ENCODE measurements at places on chromosomes 1 and 21.

DNA sequence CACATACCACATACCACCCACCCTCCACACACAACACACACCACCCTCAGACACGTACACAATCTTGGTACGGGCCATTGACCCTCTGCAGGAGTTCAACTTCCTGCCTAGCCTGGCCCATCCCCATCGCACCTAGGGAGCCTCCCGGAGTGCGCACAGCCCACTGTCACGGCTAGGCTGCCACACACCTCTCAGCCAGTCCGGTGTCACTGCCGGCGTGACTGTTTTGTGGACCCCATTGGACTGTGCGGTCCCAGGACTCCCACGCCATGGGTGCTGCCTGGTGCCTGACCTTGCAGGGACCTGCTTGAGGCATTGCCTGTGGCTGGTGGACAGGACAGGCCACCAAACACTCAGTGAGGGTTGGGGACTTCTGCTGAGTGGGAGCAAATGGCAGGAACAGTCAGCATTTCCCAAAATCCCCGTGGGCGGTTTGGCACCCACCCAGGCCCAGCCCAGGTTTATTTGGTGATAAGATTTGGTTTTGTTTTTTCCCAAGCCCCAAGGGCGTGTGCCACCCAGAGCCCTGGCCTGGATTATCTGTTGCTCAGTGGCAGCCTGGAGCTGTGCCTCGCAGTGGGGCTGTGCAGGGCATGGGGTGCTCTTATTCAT lies 27.7 kb downstream of the RAB7B start:
- no peak for DNase-seq

DNA sequence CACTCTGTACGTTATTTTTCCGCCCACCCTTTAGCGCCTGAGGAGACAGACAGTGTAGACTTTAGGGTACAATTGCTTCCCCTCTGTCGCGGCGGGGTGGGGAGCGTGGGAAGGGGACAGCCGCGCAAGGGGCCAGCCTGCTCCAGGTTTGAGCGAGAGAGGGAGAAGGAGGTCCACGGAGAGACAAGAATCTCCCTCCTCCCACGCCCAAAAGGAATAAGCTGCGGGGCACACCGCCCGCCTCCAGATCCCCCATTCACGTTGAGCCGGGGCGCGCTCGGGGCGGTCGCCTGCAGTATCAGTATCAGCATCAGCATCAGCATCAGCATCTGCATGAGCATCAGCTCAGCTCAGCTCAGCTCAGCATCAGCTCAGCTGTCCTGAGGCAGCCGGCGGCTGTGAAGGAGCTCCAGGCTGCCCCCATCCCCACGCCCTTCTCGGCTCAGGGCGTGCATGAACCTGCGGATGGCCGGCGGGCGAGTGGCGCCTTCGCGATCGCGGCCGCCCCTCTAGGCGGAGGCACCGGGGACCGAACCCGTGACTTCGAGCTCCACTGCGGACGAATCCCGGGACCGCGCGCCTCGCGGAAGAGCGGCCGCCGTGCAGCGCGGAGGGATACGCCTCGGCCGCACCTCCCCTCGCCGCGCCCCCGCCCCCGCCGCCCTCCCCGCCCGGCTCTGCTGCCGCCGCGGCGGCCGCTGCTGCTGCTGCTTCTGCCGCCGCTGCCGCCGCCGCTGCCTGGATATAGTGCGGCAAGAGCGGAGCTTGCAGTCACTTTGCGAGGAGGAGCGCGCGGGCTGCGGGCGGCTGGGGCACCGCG lies at the start of gene NCAM2:
Gene NCAM2 (plus strand): TSS at position 774 of the 820 bp plus-strand sequence.
- peak; percentile 55 for DNase-seq

DNA sequence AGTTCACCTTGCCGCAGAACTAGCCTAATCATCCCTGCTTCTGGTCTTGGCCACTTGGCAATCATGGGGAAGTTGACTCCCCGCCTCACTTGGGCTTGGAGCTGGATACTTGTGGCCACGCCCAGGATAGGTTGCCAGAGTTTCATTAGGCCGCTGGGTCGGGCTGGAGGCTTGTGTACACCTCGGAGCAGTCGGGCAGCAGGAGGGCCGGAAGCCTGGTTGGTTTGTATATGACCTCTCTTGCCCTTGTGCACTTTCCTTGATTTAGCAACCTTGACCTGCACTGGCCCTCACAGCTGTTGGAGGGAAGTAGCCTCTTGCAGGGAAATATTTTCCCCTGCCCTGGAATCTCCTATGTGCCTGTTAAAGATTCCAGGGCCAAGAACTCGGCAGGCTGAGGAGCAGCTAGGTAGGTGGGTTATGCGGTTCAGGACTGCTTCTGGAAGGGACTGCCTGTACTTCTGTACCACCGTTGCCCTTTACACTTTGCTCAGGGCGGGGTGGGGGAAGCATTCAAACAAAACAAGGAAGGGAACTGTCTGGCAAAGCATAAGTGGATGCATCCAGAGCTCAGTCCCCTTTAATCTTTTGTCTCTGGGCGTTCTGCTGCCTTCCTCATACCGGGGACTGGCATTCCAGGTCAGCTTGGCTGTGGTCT lies 83.5 kb downstream of the UCK2 start:
- DNase-seq: no peak

DNA sequence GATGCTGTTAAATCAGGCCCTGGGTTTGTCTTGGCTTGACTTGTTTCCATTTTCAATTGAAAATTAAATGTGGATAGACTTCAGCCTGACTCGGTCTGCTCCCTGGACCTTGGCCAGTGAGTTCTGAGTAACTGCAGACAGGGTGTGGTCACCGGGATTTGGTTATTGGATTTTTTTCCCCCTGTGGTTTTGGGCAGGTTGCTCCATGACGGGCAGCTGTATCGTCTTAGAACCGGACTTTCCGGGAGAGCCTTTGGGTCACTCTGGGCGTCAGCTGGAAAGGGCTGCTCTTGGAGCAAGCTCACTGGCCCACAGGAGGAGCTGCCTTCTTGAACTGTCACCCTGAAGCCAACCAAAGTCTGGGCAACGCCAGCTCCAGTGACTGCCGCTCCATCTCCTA lies 75.0 kb downstream of the CLIC6 start:
- DNase-seq: no peak

DNA sequence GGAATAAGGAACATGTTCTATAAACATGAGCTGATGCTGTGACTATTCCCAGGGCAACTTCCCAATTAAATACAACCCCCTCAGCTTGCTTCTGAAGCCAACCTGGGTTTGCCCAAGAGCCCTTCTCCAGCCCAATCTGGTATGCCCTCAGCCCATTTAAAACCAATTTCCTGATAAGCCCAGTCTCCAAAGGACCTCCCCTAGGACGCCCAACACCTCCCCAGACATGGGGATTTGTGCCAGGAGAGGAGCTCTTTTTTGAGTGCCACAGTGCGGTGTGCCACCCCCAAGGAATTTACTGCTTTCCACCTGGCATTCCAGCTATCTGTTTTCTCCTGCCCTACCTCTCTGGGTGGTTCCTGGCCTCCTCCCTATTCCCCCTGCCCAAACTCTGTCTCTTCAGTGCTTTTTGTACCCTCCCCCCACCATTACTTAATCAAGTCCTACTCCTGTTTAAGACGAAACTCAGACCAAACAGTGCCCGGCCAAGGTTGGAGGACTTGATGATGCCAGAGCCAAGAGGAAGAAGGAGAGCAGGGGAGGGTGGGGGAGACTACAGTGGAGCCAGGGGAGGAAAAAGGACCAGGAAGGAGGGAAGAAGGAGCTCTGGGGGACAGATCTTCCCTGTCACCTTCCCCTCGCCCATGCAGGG lies 11.4 kb upstream of the EFNA1 start:
- no peak for DNase-seq

GRCh38 chr1:213171711-213172110 lies 120.7 kb downstream of the RPS6KC1 start:
- DNase-seq: no peak

GRCh38 chr21:44691686-44692085 lies 5.3 kb upstream of the KRTAP10-12 start:
- DNase-seq: no peak

DNA sequence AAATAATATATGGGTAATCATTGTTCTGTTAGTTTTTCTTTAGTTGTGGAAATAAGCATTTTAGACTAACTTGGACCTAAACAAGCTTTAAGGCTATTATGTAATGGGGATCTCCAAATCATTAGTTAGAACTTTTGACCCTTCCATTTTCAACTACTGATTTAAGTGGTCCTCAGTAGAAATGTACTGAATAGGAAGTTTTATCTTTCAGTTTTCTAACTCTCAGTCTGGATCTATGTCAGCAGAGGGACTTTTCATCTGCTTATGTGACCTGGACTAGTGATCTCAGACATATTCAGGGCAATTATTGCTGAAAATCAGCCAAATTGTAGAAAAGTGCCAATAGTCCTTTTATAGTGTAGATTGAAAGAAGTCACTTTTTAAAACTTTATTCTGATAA lies 56.0 kb downstream of the SASS6 start:
- DNase-seq: no peak

DNA sequence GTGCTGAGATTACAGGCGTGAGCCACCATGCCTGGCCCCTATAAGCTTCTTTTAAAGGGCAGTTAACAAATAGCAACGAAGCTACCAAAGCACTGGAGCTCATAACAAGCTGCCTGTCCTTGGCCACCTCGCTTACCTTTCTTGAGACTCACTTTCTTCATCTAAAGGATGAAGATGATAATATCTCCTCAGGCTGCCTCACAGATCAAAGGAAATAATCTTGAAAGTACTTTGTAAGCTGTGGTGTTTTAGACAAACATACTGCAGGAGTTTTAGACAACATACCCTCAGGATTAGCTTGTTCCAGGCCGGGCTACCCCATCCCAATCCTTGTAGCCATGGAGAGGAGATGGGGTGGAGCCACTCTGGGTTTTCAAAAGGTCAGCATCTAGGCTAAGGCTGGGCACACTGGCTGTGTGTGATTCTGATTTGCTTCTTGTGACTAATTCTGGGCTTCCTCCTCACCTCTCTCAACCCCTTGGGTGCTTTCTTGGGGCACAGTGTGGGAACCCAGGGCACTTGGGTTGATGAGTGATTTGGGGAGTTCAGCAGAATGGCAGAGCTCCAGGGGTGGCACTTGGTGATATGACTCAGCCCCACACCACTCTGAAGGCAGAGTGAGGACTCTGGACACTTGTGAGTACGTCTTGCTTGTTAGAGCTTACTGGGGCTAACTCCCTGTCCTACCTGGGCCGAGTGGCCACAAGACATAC lies 5.2 kb downstream of the GPR25 start:
- no peak for DNase-seq

- peak; percentile 7 for DNase-seq
Measured at GRCh38 chr1:248404024-248404423, 1.2 kb downstream of the OR2T1 start.

DNA sequence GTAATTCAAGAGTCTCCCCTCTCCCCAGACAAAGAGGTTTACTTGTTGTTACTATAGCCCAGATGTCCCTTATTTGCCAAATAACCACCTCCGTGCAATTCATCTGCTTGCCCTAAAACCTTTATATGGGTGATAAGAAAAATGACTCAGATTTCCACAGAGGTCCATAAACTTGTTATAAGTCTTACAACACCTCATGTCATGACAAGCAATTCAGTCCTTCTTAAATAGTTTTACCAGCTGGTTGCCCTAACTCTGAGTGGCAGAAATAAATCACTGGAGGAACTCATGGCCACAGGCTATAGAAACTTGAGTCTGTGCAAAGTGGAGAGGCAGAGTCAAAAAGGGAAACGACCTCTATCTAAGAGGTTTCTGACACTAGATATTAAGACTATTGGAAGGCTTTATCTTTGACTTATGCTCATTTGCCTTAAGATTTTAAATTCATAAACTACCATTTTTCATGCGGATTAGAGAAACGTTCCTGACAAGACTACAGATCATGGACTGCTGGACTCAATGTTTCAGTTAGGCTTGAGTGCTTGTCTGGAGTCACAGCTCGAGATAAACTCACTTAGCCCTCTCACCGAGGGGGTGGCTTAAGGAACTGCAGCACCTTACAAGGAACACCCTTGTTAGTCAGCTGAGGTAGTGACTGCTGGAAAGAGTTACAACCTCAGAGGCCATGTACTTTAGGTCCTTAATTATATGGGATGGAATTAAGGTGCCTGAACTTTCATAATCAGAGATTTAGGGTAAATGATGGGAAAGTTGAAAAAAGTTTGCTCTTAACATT lies 662.5 kb upstream of the USP24 start:
- no peak for DNase-seq

GRCh38 chr21:26124421-26124833 lies 46.1 kb downstream of the APP start:
- DNase-seq: no peak

Data from Kasumi-1 (cell line).